HEK293T (cell line): ENCODE measurements at places on chromosomes 2 and 18.
A peak's percentile ranks its signal among the peaks of the same experiment; 100 is the strongest.

GRCh38 chr2:23635442-23636340, 250.7 kb downstream of the KLHL29 start:
- no peak for DNase-seq

DNA sequence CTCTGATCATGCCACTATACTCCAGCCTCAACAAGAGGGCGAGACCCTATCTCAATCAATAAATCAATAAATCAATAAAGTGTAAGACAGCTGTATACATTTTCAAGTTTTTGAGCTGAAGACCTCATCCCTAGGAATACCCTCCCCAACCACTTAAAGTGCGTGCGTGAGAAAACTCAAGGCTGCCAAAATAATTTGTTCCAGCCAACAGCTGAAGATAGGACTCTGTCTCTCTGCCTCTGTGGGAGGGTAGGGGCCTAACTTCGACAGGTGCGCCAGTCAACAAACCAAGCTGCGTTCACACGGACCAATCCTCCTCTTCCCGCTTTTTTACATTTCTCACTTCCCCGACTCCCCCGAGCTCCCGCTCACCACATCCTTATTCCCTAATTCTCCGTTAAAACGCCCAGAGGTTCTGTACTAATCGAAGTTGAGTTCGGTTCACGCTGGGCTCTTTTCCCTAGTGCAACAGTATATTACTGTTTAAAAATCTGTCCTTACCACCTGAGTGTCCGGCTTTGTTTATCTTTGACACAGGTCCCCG, 618 bp downstream of the POLR2D start:
- peak; percentile 23 for DNase-seq

GRCh38 chr2:46937471-46937901, 21.9 kb upstream of the MCFD2 start:
- DNase-seq = no peak

- DNase-seq = no peak
Measured at GRCh38 chr2:150379166-150379565, 108.3 kb downstream of the RND3 start.

DNA sequence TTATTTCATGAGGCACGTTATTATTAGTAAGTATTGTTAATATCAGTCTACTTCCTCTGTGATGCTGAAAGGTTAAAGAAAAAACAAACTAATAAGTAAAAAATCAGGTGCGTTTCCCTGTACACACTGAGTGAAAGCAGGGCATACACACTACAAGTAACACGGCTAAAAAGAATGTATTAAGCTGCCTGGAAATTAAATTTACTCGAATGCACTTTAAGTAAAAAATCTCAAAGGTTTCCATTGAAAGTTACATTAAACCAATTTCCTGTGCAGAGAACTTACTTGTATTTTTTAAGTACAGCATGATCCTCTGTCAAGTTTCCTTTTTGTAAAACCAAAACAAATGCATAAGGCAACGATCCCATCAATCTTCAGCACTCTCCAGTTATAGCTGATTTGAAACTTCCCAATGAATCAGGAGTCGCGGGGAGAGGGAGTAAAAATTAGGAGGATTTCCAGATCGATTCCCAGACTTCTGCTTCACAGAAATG, 633 bp downstream of the BCL2 start:
- DNase-seq = no peak

DNA sequence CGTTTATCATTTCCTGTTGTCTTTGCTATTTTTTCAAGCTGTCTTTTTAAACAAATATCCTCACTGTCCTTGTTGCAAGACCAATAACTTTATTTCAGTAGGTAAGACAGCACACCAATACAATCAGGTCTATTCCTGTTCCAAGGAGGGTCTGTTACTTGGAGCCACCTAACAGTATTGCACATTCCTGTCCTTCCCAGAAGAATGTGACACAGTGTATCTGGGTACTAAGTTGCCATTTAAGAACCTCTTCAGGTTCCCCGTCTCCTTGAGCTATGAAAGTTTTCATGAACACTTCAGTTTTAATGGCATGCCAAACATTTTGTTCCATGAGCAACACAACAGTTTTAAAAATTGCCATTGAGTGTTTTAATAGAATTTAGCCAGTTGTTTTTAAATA, 138.9 kb upstream of the CAVIN2 start:
- DNase-seq = no peak

- no peak for DNase-seq
Measured at GRCh38 chr18:9561759-9562158, 52.6 kb downstream of the PPP4R1 start.

GRCh38 chr2:240423788-240424191, 11.7 kb upstream of the GPC1 start:
- no peak for DNase-seq

DNA sequence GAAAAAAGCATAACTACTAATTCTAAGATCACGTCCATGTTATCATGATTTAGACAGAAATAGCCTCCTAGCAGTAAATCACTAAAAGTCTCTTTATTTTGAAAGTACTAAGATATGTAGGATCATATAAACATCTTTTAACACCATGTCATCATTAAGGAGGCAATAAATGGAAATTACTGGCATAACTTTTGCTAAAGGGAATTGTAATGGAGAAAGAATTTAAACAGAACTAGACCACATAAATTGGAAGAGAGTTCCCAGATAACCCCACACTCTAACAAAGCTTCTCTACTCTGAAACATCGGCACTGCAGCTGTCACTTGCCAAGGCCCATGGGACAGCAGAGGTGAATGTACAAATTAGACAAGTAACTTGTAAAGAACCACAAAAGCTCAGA, 29.5 kb downstream of the STK39 start:
- no peak for DNase-seq

DNA sequence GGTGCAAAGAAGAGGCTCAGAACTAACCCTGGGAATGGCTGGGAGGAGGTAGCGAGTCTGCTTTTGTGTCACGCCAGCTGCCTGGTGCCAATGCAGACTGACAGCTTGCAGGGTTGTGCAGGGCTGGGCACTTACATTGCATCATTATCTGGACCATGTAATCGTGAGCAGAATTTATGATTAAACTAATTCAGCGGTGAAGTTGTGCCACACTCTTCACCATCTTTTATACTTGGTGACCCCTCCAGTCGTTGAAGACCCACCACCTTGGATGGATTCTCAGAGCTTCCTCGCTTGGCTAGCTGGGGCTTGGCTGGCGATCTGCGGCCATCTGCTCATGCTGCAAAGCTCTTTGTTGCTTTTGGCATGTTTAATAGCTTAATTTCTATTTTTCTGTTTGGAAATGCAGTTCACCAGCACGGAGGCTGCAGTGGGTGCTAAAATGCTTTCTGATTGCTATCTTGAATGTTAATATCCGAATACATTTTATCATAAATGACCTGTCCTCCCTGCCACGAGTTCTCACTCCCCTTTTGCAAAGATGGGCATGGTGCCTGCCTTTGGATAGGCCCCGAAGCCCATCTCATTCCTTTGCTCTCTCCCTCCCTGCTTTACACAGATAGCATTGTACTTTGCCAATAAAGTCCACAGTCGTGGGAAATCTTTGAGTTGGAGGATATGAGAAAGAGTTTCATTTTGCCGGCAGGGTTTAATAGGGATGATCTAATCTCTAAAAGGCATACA, 188.2 kb downstream of the PRKCE start:
- DNase-seq = no peak

DNA sequence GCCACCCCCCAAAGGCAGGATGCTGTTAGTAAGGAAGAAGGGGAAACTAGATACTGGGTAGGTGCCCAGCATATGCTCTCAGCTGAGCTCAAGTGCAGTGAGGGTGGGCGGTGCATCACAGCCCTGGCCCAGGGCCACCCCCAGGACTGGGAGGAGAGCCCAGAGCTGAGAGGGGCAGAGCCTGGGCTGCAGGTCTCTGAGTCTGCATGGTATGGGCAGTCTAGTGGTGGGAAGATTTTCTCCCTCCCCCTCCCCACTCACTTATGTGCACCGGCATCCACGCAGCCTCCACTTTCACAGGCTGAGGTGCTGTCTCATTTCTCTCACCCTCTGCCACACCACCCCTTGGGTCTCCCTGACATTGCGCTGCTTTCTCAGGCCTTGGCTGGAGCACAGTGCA, 48.5 kb upstream of the CAB39 start:
- no peak for DNase-seq

GRCh38 chr18:62026586-62026985, 133.8 kb upstream of the RNF152 start:
- no peak for DNase-seq

- no peak for DNase-seq
Measured at GRCh38 chr18:57951117-57951796, 92.8 kb upstream of the NEDD4L start.

- DNase-seq = no peak
Measured at GRCh38 chr2:4556135-4556896, 852.9 kb downstream of the DCDC2C start.

DNA sequence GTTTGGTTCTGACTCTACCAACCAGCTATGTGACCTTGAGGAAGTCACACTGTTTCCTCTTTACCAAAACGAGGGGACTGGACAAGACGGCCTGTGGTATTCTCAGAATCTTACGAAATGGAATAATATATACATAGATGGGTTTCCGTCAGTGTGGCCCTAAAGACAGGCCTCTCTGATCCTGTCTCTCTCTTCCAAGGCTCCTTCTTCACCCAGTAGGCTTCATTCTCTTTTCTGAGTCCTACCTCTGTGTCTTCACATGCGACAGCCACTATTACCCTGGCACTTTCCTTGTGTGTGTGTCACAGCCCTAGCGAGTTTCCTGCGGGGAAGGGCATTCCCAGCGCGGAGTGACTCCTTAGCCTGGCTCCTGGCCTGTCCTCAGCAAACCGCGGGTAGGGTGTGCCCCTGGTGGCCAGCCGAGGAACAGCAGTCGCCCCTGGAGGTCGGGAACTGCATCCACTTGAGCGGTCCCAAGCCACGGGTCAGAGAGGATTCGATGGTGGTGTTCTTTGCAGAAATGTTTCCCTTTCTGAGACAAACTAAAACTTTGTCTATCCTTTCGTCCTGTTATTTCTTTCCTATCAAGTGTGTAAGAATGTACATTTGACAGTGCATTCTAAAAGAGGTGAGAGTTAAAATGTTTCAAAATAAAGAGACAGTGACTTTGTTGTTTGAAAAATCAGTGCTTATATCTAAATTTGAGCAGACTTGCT, 63.3 kb downstream of the RAB31 start:
- peak; percentile 81 for DNase-seq

GRCh38 chr2:64979744-64980143, 9.5 kb upstream of the SLC1A4 start:
- no peak for DNase-seq

DNA sequence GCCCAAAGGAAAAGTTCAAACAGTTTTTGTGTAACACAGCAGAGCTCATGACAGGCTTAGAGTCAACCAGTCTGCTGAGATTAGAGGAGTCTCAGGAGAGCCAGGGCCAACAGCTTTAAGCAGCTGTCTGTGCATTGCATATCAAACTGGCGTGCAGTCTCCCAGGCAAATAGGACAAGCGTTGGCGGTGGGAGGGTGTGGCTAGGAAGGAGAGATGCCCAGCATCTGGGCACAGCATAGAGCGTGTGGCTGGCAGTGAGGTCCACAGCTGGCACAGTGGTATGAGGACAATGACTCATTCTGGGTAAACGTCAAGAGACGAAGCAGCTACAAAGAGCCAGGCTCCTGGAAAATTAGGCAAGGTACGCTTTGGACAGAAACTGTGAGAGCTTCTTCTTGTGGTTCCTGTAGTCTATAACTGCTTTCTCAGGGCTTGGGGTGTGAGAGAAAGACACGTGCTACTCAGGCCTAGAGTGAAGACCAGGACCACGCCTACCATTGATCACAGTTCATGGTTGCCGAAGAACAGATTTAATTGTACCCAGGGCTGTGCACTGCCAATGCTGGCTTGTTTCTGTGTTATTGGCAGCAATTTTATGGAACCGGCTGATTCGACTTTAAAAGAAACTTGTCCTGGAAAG, 14.8 kb downstream of the ZAP70 start:
- DNase-seq = no peak

GRCh38 chr2:127525691-127526131, 578 bp downstream of the IWS1 start:
- DNase-seq = no peak

DNA sequence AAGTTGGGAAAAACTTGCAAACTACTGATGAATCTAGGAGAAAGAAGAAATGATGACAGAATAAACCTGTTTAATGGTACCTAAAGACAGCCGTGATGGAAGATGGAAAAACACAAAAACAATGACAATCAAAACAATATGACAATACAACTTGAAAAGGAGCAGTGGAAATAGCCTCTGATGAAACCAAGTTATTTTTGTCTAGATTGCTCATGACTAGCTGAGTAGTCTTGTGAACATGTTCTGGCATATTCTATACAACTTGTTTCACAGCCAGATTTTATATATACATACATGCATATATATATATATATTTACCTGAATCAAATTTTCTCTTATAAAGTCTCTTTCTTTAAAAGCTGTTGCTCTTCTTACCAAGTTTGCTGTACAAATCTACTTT, 439.1 kb downstream of the TGIF1 start:
- DNase-seq = no peak
